ENCODE measurements at places on chromosomes 7 and 10.

DNA sequence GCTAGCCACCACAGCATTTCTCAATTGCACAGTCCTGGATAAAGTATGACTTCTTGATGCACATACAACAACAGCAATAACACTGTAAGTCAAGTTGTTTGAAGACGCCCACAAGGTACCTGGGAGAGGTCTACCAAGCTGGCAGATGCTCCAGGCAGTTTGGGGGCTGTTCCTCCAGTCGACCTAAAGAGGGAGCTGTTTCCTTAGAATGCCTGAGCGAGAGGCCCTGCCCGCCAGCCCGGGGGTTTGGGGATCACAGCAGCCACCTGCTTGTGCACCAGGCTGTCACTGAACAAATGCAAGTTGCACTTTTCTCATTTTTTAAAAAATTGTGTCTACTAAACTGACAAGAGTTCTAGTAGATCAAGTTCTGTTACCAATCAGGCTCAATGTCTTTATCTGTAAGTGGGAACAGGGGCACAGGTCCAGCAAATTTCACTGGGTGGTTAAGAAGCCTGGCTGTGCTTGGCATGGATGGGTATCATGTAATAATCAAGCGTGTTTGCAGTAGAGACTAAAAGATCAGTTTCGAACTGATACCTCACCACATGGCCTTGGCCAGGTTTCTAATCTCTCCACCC, 193.8 kb upstream of the ADO start:
- DNase-seq: peak; percentile 30

DNA sequence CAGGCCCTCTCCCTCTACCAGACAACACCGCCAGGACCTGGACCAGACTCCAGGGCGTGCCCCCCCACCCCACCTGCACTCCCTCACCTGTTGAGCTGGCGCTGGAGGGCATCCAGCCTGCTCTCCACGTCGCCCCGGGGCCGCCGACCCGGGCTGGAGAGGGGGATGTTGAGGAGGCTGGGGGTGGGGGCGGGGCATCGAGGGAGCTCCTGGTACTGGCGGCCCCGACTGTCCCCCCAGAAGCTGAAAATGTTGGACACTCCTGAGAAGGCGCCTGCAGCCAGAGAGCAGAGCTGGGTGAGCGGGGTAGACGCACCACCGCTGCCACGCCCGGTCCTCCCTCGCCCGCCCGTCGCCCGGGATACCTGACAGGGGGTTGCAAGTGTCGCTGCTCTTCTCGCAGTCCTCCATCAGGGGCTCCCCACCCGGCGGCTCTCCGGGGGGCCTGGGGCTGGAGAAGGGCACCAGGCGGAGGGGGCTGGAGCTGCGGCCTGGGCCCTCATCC, 30.8 kb downstream of the KCNH2 start:
- DNase-seq: no peak

- no peak for DNase-seq
Measured at GRCh38 chr10:4426866-4427265, 399.1 kb upstream of the AKR1E2 start.

DNA sequence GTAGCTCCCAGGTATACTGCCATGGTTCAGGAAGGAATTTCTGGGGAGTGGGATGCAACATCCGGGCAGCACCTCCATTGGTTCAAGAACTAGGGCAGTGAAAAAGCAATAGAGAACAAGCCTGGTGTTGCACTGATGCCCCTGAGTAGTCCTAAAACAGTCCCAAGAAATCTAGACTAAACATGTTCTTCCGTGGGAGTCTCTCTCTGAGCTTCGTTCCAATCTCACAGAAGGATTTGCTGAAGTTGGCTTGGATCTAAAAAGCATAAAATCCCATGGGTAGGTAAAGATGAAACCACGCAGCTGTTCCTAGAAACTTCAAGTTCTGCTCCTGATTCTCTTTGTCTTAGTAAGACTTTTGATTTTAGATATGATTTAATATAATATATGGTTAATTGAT, 154.5 kb downstream of the PLXDC2 start:
- DNase-seq: no peak

DNA sequence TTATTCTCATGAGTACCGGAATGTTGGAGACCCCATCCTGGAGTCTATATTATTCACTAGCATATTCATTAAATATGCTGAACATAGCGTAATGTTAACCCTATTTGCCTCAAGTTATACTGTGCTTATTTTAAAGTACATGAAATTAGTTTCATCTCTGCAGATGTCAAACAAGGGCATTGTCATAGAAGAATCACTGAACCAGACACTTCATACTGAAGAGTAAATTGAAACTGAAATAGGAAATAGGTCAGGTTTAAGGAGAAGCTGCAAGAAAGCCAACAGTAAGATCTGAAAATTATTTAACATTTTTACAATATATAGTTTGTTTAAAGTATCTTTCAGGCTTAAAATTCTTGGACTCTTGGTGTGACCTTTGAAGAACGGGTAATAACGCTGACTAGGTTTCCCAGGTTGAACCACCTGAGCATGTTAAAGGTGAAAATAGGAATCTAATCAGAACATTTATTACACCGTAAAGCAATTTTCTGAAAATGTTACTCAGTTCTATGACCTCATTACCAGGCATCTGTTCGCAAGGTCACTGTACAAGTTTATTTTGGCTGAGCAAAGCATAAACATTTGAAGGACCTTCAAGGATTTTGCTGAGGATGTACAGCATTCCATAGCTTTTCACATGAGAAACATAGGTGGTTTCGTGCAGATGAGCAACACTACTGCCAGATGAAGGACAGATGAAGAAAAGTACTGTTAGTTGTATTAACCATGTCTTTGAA, 82.7 kb downstream of the REEP3 start:
- no peak for DNase-seq

- DNase-seq: no peak
Measured at GRCh38 chr7:114925434-114925833, 3.5 kb downstream of the MDFIC start.

- DNase-seq: no peak
Measured at GRCh38 chr10:24438800-24439199, 229.9 kb downstream of the KIAA1217 start.

DNA sequence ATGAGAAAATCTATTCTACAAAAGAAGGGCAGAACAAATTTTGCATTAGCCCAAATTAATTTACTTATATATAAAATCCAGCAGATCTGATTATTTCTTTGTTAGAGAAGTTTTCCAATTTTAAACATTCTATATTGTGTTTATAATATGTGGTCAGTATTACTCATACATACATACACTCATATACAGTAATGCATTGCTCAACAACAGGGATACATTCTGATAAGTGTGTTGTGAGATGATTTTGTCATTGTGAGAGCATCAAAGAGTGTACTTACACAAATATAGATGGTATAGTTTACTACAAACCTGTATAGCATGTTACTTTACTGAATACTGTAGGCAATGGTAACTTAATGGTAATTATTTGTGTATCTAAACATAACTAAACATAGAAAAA, 239.6 kb upstream of the ETV1 start:
- no peak for DNase-seq

- no peak for DNase-seq
Measured at GRCh38 chr10:7403620-7404019, 7.2 kb downstream of the SFMBT2 start.

DNA sequence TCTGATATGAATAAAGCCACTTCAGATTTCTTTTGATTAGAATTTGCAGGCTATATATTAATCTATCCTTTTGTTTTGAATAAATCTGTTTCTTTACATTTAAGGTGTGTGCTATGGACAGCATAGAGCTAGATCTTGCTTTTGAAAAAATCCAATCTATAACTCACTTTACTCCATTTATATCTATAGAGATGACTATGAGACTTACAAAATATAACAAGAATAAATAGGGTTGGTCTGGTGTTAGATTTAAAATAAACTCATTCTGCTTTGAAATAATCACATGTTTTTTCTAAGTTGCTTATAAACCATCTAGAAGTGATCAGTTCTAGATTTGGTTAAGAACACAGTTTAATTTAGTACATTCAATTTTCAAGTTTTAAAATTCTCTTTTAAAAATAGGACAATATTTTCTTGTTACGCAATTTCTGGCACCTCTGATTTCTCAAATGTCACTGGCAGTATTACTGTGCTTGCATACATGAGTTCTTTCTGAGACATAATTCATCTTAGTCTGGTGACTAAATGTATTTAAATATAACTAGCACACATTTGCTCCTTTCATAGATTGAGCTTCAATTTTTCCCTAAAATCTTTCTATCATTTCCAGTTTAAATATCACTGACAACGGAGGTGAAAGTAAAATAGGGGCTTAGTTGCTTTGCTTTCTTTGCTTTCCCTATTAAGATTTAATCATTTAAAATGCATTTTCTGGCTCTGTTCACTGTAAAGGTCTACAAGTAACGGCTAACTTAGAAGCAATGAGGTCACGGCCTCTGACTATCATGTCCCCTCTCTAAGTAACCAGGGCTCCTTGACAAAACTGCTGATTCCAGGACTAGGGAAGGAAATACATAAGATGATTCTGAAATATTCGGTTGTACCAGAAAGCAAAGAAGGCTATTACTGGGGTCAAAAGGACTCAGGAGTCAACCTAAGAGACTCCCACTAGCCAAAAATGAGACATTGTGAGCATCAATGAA, 89.3 kb downstream of the ICA1 start:
- DNase-seq: no peak

DNA sequence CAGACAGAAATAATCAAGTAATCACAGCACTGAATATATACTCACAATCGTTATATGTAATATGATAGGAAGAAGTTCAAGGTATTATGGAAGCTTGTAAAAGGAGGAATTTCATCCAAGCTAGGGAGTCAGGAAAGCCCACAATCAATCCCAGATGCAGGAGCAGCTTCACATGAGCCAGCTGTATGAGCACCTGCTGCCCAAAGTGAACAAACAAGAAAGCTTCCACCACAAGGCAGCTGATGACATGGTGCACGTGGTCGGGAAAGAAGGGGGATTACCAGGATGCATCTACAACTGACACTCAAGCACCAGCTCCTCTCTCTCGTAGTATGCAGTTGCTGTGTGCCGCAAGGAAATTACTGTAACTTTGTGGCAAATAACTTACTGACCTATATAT, 225.2 kb downstream of the XPNPEP1 start:
- DNase-seq: no peak

DNA sequence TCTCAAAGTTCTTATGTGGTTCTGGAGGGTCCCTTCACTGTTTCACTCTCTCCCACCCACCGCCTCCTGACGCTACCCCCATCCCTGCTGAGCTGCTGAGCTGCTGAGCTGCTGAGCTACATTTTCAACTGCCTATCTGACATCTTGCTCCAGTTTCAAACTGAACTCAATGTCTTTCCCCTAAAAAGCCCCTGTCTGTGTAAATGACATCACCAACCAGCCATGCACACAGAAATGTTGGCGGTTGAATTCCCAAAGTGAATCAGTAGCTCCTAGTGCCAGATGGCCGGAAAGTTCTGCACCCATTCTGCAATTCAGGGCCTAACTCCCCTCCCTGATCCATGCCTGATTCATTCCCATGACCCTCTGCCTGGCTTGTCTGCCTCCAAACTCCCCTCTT, 71.2 kb downstream of the WNT2 start:
- no peak for DNase-seq

- DNase-seq: peak; percentile 11
Measured at GRCh38 chr10:73494877-73495225, 973 bp downstream of the PPP3CB start.

GRCh38 chr7:117682681-117683385, 190.4 kb downstream of the CTTNBP2 start:
- DNase-seq: no peak

DNA sequence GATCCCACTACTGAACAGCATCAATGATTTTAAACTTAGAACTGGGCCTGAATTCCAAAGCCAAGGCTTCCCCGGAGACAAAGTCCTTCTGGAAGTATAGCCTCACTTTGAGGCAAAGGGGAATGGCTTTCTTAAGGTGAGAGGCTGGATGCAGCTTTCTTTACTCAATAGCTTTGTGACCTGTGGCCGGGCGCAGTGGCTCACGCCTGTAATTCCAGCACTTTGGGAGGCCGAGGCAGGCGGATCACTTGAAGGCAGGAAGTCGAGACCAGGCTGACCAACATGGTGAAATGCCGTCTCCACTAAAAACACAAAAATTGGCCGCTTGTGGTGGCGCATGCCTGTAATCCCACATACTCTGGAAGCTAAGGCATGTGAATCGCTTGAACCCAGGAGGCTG, 3.2 kb upstream of the FGFR2 start:
- no peak for DNase-seq

DNA sequence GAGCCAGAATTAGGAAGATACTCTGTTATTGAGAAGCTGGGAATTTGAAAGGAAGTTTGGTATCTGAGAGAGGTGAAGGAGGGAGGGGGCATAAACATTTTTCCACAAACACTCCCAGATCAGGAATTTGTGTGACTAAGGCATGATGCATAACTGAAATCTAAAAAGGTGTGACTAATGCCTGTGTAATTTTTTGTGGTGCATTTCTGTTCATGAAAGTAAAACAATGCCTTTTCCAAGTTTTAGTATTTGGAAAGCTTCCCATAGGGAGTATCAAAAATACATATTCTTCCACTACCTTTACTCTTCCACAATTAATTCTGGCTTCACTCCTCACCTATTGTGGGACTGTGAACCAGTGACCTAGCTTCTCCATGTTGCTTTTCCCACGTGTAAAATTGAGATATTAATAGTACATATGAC, 56.4 kb upstream of the CAV2 start:
- no peak for DNase-seq

- DNase-seq: no peak
Measured at GRCh38 chr10:7233259-7233991, 177.4 kb downstream of the SFMBT2 start.

DNA sequence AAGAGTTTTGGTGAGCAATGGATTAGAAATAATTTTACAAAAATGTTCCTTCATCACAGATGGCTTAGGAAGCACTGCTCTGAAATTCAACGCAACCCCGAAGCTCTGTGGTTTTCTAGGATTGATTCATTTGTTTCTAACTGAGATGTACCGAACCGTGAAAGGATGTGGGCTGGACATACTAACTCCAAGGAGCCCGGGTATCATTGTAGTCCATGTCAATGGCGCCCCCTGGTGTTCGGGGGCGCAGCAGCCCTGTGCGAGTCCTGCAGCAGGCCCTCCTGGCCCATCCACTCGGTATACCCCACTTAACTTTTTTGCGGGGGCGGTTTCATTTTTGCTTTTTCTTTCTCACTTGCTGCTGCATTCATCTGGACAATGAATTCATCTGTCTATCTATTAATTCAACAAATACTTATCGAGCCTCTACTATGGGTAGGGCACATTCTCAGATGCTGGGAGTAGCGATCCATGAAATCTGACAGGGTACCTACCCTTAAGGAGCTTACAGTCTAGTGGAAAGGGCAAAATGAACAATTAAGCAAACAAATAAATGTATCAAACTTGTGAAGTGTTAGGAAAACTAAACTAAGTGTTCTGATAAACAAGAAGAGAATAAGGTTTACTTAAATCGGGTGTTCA, 25.2 kb upstream of the ITPRID1 start:
- DNase-seq: peak; percentile 32

Data from cerebellar cortex (tissue), 1 donor.